ENCODE measurements at places on chromosomes 5 and 9.

GRCh38 chr5:59393585-59394420 lies 499.7 kb downstream of the PDE4D start:
- peaks cover 2% of the 10 kb centered on the region for H3K36me3 ChIP-seq
- H3K27ac ChIP-seq = no peak overlapping the region
- no peak for DNase-seq
- no peak overlapping the region for H3K4me3 ChIP-seq

DNA sequence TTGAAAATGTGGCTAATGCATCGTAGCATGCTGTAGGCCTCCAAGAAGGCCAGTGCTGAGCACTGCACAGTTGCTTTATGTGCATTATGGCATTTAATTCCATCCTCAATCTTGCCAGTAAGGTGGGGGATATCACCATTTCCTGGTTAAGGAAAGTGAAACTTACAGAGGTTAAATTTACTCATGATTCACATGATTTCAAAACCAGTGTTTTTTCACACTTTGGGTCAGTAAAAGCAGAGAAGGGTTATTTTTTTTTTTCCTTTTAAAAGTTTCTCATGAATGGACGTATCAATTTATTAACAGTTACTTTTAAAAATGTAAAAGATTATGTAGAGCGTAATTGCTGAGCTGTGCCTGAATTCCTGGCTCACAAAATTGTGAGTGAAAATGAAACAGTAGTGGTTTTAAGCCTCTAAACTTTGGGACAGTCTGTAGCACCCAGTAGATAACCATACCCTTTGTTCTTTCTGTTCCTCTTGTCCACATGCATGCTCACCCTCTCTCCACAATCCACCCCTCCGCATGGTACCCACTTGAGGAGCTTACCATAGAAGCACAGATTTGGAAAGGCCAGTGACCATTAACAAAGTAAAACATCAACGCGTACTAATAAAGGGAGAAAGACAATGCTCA lies 21.2 kb downstream of the MAST4 start:
- H3K4me1 ChIP-seq = peaks cover 6% of the 10 kb centered on the region
- no peak for DNase-seq

DNA sequence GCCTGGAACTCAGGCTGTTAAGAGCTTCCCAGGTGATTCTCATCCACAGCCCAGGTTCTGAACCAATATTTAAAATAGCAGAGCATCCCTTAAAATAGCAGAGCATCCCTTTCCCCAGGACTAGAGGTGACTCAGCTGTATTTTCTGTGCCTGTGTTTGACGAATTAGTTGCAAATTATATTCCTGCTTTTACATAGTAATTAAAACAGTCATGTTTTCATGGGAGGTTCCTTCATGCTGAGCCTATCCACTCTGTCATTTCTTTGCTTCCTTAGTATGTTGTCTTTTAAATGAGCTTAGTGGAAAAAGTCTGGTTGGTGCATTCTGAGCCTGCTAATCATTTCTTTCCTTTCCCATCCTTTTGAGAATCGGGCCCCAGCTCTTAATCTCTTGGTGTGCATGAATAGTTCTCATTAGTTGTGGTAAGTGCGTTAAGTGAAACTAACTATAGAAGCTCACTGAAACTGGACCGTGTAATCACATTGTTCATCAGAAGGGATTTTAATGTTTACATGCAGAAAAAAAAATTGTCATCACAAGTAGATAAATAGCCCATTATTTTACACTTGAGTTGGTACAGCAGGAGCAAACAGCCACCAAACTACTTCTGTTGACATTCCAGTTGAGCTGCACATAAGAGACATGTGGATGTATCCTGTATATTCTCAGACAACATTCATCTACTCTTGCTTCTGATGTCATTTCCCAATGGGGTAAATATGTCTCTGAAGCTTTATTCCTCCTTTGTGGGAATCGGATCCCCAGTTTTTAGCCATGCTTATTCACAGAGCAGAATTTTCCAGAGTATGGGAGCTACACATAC lies 596.9 kb upstream of the WWC1 start:
- H3K27me3 ChIP-seq = no peaks in the 10 kb centered on the region
- no peak overlapping the region for H3K27ac ChIP-seq
- no peak for DNase-seq
- no peak overlapping the region for H3K4me3 ChIP-seq

DNA sequence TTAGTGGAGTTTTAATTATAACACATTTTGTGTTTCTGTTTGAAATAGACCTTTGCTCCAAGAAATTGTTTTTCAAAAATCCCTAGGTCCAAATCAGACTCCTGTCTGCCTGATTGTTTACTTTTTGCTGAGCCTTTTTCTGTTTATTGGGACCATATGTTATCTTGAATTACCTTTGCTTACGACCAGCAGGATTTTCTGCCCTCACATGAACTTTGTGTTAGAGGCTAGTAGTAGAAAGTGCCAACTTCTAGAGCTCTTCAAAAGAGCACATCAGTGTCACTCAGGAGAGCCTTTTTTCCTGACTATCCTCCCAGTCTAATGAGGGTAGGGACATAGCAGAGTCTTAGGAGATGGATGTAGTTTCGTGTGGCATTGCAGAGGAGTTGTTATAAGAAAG lies 10.2 kb downstream of the RECK start:
- no peak for DNase-seq
- peaks cover 4% of the 10 kb centered on the region for H3K36me3 ChIP-seq
- H3K4me1 ChIP-seq = peaks cover 13% of the 10 kb centered on the region
- no peak overlapping the region for H3K27ac ChIP-seq

GRCh38 chr5:122463221-122463620 lies 151.2 kb downstream of the SNCAIP start:
- peaks cover 4% of the 10 kb centered on the region for H3K36me3 ChIP-seq
- H3K27me3 ChIP-seq = no peaks in the 10 kb centered on the region
- H3K27ac ChIP-seq = no peak overlapping the region

All from neural crest cell (in vitro differentiated cells).